ENCODE measurements at places on chromosomes 16 and 17. TPM values are rescaled to one million over a fixed set of nuclear protein-coding genes. Genes with fewer than 3 reads are reported as not detected.

The CSH1 gene
- total RNA-seq: 3.6 TPM

DNA sequence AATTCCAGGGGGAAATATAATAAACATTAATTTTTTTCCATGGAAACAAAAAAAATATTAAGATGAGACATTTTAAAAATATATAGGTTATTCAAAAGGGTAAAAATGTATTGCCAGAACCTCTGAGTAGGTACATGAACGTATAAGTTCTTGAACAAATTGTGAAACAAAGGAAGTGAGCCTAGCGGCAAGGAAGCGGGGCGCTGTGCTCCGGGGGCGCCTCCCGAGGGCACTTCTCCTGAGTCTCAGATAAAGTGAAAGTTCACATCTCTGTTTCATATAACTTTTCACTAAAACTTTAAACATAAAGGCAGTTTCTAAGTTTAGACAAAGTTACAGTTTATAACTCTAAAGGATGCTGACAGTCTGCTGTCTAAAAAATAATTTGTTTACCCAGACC lies 52.3 kb downstream of the TNRC6C start:
- no peak for DNase-seq

- peak; percentile 58 for DNase-seq
Observed at GRCh38 chr17:4858882-4859260, 25.7 kb downstream of the MINK1 start.

DNA sequence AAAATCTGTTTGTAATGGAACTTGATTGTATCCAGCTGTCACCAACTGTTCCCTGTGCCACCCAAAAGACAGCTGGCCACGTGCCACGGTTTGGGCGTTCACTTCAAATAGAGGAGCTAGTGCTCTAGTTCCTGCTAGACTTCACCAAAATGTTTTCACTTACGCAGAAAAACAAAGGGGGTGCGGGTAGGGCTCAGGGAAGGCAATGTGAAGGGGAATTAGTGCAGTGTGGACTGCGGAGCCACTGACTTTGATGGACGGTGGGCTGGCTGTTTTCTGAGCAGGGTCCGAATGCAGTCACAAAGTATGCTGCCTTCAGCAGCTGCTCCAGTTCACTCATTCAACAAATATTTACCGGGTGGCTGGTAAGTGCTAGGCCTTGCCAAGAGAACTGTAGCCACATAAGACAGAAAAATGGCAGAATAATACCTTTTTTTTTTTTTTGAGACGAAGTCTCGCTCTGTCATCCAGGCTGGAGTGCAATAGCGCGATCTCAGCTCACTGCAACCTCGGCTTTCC lies 7.6 kb upstream of the CYTH1 start:
- DNase-seq: no peak

DNA sequence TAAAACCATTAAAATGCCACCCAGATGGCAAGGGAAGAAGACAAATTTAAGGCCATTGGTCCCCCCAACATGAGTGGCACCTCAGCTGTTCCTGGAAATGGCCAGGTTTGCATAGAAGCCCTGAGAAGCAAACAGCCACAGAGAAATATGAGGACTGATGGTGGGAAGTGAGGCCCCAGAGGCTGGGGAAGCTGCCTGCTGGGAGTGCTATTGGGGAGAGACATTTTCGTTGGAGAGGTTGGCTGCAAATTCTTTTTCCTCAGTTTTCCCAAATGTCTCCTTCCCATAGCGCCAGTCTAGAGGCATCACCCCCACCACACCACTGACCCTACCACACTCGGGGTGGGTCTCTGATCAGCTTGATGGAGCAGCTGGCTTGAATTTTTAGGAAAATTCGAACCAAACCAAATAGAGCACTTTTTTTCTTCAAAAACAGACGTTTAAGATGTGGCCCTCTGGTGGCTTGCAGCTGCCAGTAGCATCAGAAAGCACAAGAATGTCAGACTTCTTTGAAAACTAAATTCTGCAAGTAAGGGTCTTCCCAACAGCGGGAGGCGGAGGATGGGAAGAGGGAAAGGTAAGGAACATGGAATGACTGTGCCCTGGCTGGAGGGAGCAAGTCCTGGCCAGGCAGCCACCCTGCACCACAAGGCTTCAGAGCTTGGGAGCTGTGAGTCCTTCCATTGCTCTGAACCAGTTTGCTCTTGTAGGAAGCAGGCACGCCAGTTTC lies 13.2 kb upstream of the SLC12A3 start:
- no peak for DNase-seq

GRCh38 chr17:48564188-48565021 lies 13.7 kb downstream of the HOXB4 start:
- no peak for DNase-seq

The HAS3 gene
- total RNA-seq: 14.5 TPM

DNA sequence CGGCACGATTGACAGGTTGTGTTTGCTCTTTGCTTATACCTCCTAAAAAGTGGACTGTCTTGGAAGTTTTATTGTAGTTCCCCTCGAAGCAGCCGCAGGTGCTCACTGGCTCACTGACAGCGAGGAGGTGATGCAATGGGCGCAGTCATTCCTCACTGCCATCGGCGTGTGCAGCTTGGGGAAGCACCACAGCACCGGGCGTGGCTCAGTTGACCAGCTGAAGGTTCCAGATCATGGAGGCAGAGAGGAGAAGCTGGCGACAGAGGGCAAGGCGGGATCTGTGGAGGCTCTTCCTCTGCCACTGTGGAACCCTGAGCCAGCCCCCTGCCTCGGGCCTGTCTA lies 72.1 kb upstream of the TNRC6C start:
- DNase-seq: no peak

DNA sequence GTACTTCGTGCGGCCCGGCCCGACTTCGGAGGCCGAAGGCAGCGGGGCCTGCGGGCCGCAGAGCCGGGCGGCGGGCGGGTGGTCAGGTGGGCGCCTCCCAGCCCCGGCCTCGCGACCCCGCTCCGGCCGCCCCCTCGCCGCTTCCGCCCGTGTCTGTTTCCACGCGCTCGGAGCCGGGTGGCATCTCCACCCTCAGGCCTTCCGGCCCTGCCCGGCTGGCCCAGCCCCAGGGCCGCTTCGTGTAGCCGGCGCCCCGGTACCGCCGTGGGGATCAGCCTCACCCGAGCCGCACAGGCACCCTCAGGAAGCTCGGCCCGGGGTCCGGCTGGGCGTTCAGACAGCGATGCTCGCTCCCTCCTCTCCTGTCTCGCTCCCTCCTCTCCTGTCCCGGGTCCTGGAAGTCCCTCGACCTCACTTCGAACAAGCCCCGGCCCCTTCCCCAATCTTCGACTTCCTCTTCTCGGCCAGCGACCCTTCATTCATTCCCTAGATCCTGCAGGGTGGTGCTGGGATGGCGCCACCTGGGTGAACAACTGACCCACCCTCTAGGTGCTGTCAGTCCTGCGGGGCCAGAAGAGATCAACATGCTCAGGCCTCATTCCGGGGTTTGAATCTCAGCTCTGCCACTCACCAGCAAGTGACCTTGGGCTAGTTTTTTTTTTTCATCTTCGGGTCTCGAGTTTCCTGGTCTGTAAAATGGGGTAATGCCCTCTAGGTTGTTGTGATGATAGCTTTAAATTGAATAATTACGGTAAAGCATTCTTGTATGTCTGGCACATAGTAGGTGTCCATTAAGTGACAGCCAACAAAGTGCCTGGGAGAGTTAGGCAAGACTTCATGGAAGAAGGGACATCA lies 610 bp downstream of the VPS4A start:
- no peak for DNase-seq

The PRR35 gene
- total RNA-seq: 2.7 TPM

The LCAT gene
- total RNA-seq: 23.2 TPM

DNA sequence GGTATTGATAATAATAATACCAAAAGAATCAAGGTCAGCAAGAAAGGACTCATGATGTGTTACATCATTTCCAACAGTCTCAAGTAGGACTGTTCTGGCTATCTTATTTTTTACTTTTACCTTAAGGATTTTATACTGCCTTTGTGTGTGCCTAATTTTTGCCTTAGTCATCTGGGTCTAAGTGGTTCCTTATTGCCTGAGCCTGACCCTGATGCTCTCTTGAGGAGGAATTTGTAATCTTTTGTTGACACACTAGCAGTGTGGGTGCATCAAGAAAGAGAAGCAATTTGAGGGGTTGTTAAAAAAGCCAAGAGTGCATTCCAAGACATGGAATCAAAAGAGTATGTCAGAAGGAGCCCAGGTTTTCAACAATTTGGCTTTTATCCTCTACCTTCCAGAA lies 59.3 kb downstream of the TMEM100 start:
- no peak for DNase-seq

DNA sequence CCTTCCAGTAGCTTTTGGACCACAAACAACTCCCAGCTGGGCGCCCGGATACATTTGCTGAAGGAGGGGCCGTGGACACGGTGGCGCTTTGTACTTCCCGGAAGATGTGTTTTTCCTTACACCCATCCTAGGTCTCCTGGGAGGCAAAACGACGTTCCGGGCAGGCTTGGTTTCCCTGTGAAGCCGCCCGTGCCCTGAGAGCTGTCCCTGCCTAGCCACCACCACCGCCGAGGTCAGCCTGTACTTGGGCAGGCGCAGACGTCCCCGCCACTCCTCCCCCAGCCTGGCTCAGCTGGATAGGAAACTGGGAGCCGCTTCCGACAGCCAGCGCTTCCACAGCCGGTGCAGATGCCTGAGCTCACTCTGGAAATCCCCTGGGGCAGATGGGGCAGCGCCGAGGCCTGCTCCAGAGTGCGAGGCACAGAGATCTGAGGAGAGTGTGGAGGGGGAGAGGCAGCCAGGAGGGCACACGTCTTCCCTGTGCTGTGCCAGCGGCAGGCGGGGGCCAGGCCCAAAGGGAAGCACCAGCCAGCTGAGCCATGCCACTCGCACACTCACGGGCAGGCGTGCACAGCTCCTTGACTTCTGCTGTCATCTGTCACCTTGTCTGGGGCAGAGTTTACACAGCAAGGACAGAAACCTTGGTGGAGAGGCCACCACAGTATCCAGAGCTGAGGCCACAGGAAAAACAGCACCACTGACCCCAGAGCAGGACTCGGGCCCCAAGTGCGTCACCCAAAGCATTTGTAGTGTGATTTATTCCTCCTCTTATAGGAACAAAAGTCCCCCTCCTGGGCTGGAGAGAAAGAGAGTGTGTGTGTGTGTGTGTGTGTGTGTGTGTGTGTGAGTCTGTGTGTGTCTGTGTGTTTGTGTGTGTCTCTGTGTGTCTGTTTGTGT lies 3.0 kb downstream of the RHBDF2 start:
- DNase-seq: no peak

DNA sequence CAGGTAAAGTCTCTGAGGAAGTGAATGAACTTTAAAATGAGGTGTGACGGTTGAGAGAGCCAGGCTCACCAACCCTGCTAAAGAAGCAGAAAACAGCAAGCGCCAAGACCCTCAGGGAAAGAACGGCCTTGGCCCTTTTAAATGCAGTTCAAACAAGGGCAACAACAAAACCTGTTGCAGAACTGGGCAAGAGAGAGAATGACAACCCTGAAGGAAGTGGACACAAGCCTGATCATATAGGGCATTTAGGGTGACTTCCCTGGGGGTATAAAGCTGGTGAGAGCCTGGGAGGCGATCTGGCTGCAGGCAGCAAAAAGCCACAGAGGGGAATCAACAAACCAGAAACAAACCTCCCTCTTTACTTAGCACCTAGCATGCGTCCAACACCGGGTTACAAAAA lies 1.0 kb downstream of the CPPED1 start:
- DNase-seq: no peak

DNA sequence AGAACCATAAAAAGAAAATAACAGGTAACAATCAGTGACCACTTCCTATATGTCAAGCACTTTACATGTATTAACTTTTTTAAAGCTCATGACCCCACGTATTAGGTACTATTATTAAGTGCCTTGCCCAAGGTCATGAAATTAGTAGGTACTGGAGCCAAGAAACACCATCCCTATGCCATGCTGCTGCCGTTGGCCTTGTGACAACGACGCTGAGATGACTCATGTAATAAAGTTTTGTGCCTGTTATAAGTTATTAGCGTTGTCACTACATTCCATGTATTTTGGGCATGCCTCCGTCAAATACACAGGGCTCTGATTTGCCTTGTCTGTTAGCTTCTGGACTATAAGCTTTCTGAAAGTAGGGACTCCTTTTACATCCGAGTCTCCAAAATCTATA lies 1.4 kb downstream of the BBS2 start:
- no peak for DNase-seq

GRCh38 chr17:11996722-11997146 lies 541 bp downstream of the ZNF18 start:
- DNase-seq: peak; percentile 50

- DNase-seq: no peak
Observed at GRCh38 chr16:20026361-20027072, 47.2 kb downstream of the GPR139 start.

The PDPK1 gene
- 29.7 TPM for total RNA-seq

- no peak for DNase-seq
Observed at GRCh38 chr17:16926571-16927451, 45.1 kb downstream of the TNFRSF13B start.

DNA sequence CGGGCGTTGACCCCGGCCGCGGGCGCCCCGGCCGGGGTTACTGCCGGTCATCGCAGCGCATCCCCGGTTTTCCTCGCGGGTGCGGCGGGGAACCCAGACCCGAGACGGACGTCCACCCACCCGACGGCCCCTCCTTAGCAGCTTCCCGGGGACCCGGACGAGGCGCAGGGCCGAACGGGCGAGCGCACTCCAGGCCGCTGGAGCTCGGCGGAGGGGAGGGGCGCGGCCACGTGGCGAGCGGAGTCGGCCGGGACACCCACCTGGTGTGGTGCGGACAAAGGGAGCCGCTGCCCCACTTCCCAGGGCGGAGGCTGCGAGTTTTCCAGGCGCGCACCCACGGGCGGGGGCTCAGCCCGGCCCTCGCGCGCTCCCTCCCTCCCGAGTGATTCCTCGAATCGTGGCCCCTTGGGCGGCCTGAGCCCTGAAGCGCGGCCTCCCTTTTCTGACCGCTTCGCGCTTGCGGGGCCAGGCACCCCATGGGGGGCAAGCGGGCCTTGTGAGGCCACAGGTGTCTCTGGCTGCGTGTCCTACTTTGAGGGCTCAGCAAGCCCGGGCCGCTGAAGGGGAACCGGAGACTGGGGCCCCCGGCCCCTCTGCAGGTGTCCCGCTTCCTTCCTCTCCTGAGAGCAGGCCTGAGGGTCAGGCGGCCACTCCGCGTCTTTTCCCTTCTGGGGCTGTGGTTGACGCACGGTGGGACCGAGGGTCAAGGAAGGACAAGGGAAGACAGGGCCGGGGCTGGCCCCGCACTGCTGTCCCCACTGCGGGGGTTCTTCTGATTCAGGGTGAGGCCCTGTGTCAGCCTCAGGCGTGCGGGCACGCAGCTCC lies 1.1 kb upstream of the FASN start:
- no peak for DNase-seq

DNA sequence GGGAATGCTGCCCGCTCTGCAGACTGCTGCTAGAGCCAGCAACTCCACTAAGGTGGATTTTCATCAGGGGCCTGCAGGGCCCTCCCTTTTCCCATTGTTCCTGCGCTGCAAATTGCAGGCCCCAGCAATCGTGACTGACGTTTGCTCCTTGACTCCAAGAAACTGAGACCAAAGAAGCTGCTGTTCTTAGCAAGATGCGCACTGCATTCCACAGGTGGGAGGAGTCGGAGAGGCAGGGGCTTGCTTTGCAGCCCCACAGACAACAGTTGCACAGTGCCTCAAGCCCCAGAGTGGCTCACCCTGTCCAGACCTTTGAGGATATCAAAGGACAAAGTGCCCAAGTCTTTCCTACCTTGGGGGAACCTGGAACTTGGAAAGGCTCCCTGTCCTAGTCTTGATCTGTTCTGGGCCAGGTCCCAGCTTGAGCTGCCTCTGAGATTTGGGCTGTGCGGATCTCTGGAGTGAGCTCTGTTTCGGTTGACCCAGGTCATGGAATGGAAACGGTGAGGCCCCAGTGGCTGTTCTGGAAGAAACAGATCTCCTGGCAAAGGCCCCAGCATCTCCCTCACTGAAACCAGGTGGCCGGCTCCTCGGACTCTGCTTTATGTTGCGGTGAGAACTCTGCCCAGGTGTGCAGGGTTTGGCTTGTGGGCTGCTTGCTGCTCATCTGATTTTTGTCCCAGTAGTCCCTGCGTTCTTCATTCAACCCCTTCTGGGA lies 24.9 kb downstream of the PLCD3 start:
- no peak for DNase-seq

Measured in cerebellum (tissue), 4 donors.